ENCODE measurements at places on chromosomes 11 and 22.

DNA sequence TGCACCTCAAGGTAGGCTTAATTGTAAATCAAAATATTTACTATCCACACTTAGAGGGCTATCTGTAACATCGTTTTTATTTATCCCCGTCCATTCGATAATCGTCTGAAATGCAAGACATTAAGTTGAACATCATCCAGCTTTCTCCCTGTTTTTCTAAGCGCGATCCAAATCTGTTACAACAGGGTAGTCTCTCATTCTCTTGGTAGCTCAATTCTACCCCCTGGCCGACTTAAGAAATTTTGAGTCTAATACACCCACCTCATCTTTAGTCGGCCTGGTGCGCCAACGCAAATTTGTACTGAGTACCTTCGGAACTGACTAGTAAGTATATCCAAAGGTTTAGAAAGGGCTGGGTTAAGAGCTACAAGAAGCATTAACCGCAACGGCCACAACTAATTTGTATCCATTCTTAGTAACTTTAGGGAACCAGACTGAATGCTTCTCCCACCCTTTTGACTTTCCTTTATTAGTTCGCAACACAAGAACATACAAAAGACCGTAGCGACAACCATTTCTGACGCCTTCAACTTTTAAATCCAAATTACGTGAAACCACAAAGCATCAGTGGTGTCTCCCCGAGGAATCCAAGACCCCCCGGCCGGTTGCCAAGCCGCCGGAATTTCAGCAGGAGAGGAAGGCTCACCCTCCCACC lies 1.0 kb upstream of the ZNF143 start:
- peak; percentile 35 for DNase-seq

DNA sequence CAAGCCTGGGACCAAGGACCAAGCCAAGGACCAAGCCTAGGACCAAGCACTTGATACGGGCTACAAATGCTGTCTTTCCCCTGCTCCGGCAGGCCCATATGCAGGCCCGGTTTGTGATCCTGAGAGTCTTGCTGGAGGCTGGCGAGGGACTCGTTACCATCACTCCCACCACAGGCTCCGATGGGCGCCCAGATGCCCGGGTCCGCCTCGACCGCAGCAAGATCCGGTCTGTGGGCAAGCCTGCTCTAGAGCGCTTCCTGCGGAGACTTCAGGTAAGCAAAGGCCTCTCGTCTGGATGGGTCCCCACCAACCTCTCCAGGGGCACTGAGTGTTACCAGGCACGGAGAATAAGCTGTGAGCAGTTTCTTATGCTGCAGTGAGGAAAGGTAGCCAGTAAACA lies 13.2 kb upstream of the BBS1 start:
- DNase-seq: no peak

DNA sequence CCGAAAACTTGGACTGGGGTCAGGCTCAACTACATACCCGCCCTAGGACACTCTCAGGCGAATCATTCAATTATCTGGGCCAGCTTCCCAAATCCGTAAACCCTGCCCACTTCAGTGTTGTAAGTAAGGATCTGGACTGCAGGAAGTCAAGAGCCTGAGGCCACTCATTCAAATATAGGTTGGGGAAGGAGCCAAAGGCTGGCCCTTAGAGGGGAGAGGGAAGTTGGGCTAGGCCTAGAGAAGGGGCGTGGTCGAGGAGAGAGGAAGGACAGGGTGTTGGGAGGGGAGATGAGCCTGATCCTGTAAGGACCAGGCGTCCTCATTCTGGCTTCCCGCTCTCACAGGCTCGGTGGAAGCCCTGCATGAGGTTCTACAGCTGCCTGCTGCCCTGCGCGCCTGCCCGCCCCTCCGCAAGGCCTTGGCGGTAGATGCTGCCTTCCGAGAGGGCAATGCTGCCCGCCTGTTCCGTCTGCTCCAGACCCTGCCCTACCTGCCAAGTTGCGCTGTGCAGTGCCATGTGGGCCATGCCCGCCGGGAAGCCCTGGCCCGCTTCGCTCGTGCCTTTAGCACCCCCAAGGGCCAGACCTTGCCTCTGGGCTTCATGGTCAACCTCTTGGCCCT lies 3.0 kb downstream of the SAC3D1 start:
- no peak for DNase-seq

- no peak for DNase-seq
Measured at GRCh38 chr11:132610216-132610615, 922.1 kb downstream of the OPCML start.

DNA sequence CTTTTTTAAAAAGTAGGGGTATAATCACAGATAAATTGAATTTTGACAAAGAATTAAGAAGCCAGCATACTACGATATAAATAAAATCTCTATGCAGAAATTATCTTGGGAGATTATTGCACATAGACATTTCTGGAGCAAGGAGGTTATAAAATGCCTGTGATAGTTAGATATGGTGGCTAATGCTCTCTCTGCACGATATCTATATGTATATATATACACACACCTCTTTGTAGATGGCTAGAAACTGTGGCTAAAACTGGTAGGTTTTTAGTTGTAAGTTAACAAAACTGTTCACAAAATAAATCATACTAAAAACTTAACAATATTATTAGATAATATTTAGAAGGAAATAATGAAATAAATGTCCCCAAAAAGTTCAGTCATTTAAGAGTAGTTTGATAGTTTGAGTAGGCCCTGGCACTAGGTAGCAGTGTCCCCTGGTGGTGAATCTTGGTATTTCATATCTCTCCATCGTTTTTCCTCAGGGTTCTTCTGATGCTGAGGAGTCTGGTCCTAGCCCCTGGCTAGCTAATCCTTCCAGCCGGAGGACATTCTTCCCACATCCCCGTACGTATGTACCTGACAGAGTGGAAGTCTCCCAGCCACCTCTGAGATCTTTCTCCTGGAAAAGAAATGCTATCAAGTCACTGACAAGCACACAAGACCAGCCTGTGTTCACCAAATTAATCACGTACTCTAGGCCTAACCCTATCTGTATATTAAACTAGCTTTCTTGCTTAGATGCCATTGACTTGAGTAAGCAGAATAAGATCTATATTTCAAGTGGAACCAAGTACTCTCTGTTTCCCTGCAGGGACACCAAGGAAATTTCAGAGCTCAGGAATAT lies 32.2 kb downstream of the ART5 start:
- no peak for DNase-seq

- no peak for DNase-seq
Measured at GRCh38 chr11:120182372-120182771, 28.5 kb upstream of the OAF start.

GRCh38 chr22:31614781-31615490 lies 47.1 kb downstream of the PISD start:
- no peak for DNase-seq

DNA sequence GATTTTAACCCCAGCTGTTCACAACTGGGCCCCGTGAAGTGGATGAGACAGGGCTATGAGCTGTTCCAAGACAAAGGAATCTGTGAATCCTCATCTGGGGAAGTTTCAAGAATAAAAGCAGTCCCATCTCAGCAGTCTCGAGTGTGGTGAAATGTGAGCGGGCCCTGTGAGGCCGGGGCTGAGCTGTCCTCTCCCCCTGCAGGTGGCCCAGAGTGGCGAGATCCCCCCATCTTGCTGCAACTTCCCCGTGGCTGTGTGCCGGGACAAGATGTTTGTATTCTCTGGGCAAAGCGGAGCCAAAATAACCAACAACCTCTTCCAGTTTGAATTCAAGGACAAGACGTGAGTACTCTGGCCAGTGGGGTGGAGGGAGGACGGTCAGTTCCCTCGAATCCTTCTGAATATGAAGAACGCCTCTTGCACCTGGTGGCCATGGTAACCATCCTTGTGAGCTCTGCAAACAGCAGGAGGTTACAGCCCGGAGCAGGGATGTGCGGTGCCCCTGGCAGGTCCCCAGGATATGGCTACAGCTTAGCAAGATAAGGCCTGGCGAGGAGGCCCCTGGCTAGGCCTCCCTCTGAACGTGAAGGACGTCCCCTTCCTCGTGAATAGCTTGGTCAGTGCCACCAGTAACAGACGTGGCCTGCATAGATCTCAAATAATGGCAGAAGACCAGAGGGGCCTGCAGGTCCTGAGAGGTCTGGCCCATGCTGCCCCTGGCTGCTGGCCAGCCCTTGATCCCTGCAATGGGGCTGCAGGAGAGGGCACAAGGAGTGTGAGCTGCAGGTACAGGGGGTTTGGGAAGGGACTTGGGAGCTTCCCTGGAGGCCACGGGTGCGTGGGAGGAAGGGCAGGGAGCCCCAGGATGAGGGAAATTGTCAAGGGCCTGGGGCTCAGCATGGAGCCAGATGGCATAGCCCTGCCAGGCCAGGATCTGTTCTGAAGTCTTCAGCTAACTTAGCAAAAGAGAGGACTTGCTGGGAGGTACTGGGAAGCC lies 8.4 kb downstream of the LZTR1 start:
- no peak for DNase-seq

GRCh38 chr11:128497776-128498095 lies 89.6 kb downstream of the ETS1 start:
- DNase-seq: no peak

DNA sequence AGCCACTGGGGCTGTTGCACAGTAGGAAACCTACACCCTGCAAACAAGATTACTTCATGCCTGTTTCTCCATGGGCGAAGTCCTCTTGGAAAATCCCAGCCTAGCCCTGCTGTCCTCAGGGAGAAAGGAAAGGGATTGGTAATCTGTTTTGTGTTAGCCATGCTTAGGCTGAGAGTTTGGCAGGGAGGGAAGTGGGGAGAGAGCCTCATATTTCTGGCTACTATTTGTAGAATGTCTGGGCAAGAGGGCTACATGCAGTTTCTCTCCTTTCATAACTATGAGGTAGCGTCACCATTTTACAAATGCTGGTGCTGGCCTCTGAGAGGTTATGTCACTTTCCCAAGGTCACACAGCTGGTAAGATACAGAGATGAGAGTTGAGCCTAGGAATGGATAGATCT lies 737 bp upstream of the MFRP start:
- no peak for DNase-seq

GRCh38 chr11:125228445-125228844 lies 63.9 kb downstream of the PKNOX2 start:
- no peak for DNase-seq

DNA sequence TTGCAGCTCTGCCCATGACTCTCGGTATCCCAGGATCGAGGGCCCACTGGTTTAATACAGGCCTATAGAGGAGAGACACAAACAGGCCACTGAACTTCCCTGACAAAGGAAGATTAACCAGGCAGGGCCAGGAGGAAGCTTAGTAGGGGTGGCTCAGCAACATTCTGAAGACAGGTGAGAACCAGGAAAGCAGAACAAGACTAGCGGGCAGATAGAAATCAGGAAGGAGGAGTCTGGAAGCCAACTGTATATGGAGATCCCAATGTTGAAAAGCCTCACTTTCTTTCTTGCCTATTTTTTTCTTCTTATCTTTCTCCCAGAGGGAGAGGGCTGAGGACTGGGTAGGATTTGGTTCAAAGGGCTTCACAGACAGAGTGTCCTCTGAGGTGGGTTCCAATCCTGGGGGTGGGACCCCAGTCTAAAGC lies 5.4 kb downstream of the PI4KA start:
- DNase-seq: no peak

DNA sequence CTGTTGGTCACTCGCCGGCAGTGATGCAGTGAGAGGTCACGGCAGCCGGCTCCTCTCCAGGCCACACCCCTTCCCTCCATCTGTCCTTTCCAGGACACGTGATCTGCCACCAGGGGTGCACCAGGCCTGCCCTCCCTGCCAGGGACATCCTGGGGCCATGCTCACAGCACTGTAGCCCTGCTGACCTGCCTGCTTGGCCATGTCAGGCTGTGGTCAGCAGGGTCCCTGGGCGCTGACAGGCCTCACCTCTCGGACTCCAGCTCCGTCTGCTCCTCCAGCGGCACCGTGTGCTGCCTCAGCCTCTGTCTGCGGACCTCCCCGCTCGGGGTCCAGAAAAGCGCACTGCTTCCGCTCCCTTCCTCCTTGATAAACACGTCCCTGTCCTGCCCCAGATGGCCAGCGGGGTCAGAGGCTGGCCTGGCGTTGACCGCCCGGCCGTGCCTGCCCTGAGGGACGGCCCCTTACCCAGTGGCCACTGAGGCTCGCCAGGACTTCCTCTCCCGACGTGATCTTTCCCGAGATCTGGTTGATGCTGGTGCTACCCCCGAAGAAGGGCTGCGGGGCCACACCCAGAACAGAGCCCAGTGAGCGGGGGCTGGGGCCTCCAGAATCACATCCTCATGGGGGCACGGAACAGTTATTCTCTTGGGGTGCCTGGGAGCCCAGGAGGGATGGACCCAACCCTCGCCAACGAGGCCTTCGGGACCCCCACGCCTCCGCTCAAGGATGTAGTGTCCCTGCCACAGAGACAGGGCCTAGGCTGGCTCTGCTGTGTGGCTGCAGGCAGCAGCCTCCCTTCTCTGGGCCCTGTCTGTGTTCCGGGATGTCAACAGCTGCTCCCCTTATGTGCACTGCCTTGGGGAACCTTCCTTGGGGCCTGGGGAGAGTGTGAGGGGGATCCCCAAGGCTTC lies 36.3 kb upstream of the CARS1 start:
- DNase-seq: no peak

GRCh38 chr22:30438559-30438958 lies 13.0 kb downstream of the MTFP1 start:
- DNase-seq: no peak

GRCh38 chr11:18844753-18845367 lies 53.3 kb upstream of the PTPN5 start:
- DNase-seq: no peak

GRCh38 chr11:33899400-33900037 lies 7.6 kb upstream of the LMO2 start:
- DNase-seq: no peak

GRCh38 chr11:61842528-61842820 lies 14.4 kb downstream of the FADS2 start:
- no peak for DNase-seq

- DNase-seq: no peak
Measured at GRCh38 chr11:10441652-10442503, 13.2 kb upstream of the AMPD3 start.

DNA sequence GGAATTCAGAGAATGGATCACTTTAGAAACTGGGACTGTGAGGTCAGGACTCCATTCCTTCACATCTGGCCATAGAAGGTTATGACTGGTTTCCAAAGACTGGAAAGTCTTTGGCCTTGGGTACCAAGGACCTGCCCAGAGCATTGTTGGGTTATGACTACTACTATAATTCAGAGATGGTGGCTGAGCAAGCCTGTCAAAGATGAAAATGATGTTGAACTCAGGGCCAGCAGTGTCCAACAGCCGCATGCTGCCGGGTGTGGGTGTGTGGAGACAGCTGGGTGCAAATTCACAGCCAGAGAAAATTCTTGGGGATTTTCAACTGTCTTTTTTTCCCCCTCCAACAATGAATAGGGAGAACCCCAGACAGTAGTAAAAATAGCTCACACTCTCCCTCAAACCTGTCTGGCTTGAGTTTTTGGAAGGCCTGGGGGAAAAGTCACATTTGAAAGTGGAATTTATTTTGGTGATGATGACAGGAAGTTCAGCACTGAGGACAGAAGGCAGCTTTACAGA lies 166.8 kb upstream of the NCAM1 start:
- DNase-seq: no peak

GRCh38 chr22:38131399-38131798 lies 20.9 kb upstream of the BAIAP2L2 start:
- DNase-seq: no peak

Data from activated CD8-positive, alpha-beta memory T cell treated with anti-CD3 and anti-CD28 coated beads, Interleukin-2, amount 50 U/mL, for 4 hours (primary cell).